GM12892 (cell line): ENCODE measurements at places on chromosomes 1 and 21.

GRCh38 chr21:28952686-28953085, 40.0 kb downstream of the LTN1 start:
- DNase-seq, result no peak

- no peak for DNase-seq
These were observed 48.7 kb downstream of the TNN start for GRCh38 chr1:175116210-175116798.

- no peak for DNase-seq
These were observed 36.6 kb downstream of the FMO4 start for GRCh38 chr1:171350594-171350993.

- DNase-seq, result no peak
These were observed 4.9 kb downstream of the RPL11 start for GRCh38 chr1:23696335-23696989.

DNA sequence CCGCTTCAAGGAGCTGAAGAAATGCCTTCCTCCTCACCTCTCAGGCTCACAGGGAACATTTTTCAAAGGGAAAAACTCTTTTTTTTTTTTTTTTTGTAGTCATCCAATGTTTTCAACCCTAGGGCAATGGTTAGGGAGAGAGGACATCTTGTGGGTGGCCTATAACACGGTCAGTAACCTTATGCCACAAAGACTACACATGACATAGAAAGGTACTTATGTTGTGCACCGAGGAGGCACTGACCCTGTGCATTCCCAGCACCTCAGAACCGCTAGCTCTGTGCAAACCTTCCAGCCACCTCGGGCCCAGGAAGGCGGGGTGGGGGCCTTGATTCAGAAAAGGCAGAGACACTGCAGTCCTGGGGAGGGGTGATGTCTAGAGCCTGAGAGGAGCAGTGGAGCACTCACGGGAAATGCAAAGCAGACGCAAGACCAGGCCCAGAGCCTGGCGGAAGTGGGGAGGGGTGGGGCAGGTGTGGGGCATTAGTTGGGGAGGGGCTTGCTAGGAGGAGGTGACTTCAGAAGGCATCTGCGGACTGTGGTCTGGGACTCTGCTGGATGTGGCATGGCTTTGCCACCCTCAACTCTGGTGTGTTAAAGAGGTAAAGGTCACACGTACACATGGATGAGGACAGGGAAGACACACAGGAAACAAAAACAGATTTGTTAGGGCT, 68.6 kb downstream of the MDM4 start:
- no peak for DNase-seq

- no peak for DNase-seq
These were observed at the start of gene HS2ST1 for GRCh38 chr1:86914601-86914997. Gene HS2ST1 (plus strand): TSS chr1:86914635.
